ENCODE measurements at places on chromosomes 6 and 20.
A peak's percentile ranks its signal among the peaks of the same experiment; 100 is the strongest.

DNA sequence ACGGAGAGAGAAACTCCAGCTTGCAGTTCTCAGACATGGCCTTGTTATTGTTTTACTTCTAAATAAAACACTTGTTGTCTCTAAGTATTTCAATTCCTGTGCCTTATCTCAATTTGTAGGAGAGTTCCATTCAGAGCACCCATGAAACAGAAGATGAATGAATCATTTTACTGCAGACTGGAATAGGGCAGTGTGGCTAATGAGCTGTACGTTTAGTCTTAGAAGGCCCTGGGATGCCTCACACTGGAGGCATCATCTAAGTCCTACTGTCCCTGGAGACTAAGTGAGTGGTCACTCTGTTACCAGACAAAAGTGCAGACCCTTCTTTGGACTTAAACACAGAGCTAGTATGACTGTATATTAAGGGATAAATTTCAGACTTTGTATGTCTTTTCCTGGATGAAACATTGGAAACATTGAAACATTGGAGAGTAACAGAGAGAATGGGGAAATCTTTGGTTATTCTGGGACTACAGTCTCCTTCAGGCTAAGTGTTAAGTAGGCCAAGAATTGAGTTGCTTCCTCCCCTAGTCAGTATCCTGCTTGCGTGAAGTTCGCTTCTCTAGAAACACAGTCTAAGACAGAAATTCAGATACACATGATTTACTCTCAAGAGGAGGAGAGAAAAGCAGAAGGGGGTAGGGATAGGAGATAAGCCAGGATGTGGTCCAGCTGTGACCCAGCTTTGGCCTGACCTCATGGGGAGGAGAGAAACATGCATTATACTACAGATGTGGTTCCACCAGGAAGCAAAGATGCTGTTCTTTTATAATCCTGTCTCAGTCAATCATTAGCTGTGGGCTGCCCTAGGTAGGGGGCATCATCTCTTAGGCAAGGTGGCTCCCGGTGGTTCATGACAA, 167.4 kb upstream of the BMP2 start:
- DNase-seq = peak; percentile 28

- peak; percentile 42 for DNase-seq
Observed at GRCh38 chr20:62141397-62142251, 1.6 kb downstream of the PSMA7 start.

DNA sequence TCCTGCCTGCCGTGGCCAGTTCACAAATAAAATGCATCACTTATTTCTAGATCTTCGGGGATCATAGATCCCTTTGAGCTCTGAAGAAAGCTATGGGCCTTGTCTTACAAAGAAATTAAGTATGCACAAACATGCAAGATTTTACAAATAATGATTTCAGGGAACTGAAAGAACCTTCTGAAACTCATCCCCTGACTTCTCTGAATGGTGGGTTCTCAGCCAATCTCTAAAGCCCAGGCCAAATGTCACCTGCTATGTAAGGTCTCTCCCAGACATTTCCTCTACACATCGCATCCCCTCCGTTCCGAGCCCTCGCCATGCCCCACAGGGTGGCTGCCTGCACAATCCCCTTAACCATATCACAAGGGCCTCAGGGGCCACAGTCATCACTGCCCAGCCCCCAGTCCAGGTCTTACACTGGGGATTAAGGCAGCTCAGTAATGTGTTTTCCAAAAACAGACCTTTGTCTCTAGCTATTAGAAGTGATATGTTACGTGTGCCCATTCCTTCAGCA, 16.1 kb upstream of the ANKRD60 start:
- DNase-seq = no peak

- peak; percentile 89 for DNase-seq
Observed at GRCh38 chr20:53828088-53828681, 234.5 kb upstream of the ZNF217 start.

GRCh38 chr6:139277161-139277560, 14.6 kb downstream of the TXLNB start:
- DNase-seq = peak; percentile 54

- DNase-seq = no peak
Observed at GRCh38 chr6:10382322-10382721, 32.6 kb downstream of the TFAP2A start.

DNA sequence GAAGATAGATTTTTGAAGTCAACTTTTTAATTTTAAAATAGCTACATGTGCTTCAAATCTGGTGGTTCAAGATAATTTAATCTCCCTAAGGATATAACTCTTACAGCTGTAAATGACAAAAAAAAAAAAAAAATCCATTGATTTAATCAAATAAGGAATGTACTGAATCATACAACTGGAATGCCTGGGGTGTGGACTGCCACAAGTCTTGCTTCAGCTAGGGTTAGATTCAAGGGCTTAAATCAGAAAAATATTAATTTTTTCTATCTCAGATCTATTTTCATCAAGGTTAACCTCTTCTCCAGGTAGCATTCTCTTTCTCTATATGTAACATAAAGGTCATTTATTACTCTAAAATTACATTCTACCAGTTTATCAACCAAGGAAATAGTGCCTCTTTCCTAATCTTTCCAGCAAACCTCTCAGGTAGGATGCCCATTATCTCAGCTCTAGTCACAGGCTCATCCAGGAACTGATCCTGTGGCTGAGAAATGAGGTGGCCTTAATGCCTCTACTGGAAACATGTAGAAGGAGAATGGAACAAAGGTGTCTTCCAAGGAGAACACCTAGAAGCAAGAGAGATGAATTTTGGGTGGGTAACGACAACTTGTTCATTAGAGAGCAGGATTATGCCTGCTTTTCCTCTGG, 466.9 kb downstream of the CBLN4 start:
- DNase-seq = peak; percentile 33

GRCh38 chr6:160861824-160862223, 129.7 kb upstream of the MAP3K4 start:
- no peak for DNase-seq

- DNase-seq = no peak
Observed at GRCh38 chr6:144768551-144769075, 483.5 kb downstream of the UTRN start.

- DNase-seq = no peak
Observed at GRCh38 chr6:125022391-125022989, 60.3 kb downstream of the RNF217 start.

- DNase-seq = peak; percentile 63
Observed at GRCh38 chr20:63740070-63740626, 572 bp downstream of the SLC2A4RG start.

- DNase-seq = no peak
Observed at GRCh38 chr6:110543106-110543505, 66.7 kb upstream of the SLC22A16 start.

DNA sequence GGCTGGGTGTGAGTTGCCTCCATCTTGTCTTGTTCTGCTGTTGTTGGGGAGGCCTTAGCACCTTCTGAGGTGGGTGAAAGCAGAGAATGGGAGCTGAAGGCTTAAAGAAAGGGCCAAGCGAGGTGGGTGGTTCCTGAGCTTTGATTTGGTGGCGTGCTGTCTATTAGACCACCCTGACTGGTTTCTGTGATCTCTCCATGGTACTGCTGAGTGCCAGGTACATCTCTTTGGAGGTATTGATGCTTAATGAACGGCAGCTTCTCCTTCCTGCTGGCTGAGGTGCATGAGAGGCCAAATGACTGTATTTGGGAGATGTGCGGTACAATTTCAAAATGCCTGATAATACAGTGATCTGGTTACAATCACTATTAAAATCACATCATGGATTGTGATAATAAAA, 15.4 kb downstream of the RIN2 start:
- no peak for DNase-seq

DNA sequence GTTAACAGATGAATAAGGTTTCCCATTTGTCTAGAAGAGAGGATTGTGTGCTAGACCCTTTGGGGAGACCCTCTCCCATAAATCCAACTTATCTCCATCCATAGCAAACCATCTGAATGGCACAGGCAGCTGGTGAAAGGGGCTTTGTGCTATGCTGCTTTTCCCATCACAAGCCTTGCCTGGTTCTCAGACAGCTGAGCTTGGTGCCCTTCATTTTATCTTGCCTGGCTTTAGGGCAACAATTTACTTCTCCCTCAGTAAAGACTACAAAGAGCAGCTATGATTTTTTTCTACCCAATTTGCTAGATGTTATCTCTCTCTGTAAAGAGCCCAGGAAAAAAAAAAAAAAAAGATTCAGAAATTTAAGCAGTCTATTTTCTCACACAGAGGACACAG, 117.0 kb upstream of the COL21A1 start:
- DNase-seq = no peak

DNA sequence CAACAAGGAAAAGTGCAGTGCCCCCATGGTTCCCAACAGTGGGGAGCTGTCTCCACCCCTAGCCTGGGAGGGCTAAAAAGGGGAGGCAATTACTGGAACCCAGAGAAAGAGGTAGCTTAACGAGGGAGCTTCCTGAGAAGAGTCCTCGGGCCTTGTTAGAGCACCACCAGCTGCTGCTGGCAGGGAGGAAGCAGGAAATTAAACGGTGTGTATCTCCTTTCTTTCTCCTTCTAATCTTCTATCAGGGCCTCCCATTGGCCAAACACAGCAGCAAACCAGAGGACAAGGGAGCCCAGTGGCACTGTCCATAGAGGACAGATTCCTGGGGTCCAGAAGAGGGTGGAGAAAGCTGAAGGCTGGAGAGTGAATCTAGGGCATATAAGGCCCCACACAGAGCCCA, 7.6 kb upstream of the BTN2A2 start:
- DNase-seq = no peak

DNA sequence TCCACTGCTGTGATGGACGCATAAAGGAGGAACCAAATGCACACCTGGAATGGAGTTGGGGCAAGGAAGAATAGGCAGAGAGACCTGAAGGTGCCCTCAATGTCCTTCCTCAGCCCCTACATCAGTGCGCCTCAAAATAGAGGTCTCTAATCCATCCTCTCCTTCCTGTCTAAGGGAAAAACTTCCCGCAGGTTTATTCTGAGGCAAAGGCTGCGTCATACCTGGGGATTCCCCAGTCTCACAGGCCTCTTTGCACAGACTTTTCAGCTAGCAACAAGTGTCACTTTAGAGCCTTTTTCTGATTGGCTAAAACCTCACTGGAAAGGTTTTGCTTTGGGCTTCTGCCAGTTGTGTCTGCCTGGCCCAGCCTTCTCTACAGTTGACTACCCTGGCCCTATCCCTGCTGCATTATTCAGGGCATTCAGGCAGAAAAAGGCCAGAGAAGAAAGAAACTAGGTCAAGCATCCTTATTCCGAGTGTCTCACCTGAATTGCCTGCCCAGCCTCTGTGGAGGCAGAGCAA, 1.8 kb upstream of the HLA-DQB1 start:
- peak; percentile 63 for DNase-seq

DNA sequence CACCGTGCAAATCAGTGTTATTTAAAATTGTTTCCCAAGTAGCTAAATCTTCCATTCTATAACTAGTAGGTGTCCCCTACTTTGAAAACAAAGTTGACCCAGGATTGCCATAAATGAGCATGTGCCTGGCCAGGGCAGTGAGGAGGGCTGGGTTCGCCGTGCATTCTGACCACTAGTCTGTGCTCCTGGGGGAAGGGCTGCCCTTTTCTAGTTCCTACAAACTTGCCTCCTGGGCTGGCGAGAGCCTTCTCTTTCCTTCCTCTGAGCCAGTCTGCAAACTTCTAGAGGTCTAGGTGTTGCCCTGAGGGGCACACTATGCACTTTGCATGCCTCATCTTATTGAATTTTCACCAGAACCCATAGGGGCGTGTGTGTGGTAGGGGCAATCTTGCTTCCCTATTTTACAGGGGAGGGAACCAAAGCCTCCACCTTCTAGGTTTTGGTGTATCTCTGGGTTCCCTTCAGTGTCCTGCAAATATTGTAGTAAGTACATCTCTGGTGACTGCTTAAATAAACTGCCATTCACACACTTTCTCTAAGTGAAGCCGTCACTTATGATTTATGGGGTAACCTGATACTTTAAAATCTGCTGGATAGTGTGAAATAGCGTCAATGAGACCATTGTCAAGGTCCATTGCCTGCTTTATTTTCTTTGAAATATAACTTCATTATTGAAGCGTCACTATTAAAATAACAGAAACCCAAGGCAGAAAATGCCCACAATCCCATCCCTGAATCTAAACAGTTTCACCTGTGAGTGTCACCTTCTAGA, 42.2 kb downstream of the CDH26 start:
- DNase-seq = no peak

DNA sequence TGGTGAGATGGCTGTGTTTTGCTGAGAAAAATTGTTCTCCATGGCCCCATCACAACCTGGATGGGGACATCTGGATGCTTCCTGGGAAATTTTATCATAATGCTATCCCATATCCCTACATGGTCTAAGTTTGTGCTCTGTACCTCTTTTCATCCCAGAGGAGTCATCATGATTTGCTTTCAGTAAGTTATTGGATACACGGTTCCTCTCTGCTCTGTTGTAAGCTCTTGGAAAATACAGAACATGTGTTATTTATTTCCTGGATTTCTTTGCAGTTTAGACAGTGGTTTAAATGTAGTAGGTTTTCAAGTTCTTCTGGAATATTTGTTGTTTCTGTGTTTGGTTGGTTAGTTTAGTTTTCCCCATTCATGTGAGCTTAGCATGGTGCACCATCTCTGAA, 129.2 kb upstream of the ECI2 start:
- no peak for DNase-seq

- no peak for DNase-seq
Observed at GRCh38 chr20:12786276-12786675, 222.5 kb upstream of the SPTLC3 start.

DNA sequence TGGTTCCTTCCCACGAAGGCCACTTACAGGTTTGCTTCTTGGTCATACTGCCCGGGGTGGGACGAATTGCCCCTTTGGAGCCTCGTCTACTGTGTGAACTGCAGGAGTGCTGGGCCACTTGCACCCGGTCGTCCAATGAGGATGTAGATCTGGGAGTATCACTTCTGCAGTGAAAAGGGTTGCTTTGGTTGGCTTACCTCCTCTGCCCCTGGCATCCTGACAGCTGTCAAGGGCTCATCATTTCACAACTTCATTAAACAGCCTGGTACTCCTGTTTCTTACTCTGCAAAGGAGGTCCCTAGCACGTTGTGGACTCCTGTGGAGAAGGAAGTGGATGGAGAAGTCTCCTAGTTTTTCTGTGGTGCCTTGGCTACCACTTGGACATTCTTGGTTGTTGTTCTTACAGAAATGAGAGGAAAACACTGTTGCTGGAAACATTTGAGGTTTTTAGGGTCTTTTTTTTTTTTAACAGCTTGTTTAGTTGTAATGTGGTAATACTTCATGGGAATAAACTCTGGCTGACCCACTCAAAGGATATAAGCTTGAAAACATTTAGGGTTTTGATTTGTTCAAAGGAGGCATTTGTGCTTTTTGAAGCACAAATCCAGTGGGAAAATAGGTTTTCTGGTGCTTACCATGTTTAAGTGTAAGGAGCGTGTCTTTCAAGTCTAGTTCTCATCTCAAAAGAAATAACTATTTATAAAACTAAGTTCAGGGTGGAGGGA, 60.7 kb downstream of the AKAP12 start:
- DNase-seq = peak; percentile 48

DNA sequence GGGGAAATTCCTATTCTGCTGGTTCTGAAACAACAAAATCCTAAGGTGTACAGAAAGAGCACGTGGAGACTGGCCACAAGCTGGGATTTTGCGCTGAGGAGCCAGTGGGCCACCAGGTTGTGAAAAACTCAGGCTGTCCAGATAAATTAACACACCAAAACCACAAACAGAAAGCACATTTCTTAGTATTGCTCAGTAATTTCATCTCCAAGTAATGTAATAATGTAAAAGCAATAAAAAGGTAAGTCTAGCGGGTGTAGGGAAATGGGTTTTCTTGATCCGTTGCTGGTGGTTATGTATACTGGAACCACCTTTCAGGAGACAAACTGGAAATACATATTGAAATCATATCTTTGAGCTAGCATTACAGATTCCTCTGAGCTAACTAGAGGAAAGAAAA, 195.6 kb upstream of the CNR1 start:
- DNase-seq = no peak

GRCh38 chr6:137944793-137945498, 77.9 kb downstream of the TNFAIP3 start:
- DNase-seq = peak; percentile 57
